ENCODE measurements at places on chromosomes 1 and 21.

GRCh38 chr1:186757851-186758250 lies 70.9 kb upstream of the PLA2G4A start:
- no peak for DNase-seq

- DNase-seq = no peak
These were observed 233.5 kb downstream of the PBX1 start for GRCh38 chr1:164792410-164793004.

- no peak for DNase-seq
These were observed 17.9 kb upstream of the KCNE2 start for GRCh38 chr21:34345892-34346291.

DNA sequence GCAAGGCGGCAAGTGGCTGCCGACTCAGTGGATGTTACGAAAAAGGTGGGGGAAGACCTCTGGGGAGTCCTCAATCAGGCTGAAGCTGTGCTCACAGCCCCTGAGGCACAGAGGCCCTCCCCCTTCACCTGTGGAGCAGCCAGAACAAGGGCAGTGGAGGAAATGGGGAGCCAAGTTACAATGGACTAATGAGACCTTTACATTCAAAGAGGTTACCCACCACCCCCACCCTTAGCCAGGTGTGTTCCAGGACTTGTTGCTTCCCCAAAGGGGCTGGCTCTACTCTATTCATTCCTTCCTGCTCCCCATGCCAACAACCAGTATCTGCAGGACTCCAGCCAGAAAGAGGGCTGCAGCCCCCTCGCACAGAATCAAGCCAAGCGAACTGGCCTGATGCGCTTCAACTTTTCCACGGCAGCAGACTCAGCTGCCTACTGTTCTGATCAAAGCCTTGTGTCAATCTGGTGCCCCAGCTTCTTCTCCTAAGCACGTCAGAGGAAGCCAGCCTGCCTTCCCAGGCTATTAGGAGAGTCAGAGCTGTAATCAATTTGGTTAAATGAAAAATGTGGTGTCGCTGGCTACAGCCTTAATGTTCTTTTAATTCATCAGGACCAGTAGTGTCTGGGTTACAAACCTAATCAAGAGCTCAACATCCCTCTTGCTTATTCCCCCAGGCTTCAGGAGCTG lies 1.8 kb upstream of the SYT2 start:
- DNase-seq = no peak

GRCh38 chr1:181898773-181899172 lies 162.7 kb downstream of the ZNF648 start:
- no peak for DNase-seq

DNA sequence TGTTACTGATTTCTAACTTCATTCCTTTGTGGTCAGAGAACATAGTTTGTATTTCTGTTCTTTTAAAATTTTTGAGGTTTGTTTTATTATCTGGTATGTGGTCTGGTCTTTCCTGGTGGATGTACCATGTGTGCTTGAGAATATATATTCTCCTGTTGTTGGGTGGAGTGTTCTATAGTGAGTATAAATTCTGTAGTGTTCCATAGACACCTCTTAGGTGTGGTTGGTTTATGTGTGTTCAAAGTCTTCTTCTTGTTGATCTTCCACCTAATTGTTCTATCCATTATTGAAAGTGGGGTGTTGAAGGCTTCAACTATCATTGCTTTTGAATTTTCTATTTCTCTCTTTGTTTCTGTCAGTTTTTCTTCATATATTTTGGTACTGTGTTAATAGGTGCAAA lies 20.1 kb downstream of the PPP2R5A start:
- DNase-seq = no peak

GRCh38 chr1:179145521-179145920 lies 63.7 kb downstream of the TOR3A start:
- DNase-seq = no peak

- DNase-seq = no peak
These were observed 10.4 kb downstream of the DNAJC6 start for GRCh38 chr1:65319754-65320153.

DNA sequence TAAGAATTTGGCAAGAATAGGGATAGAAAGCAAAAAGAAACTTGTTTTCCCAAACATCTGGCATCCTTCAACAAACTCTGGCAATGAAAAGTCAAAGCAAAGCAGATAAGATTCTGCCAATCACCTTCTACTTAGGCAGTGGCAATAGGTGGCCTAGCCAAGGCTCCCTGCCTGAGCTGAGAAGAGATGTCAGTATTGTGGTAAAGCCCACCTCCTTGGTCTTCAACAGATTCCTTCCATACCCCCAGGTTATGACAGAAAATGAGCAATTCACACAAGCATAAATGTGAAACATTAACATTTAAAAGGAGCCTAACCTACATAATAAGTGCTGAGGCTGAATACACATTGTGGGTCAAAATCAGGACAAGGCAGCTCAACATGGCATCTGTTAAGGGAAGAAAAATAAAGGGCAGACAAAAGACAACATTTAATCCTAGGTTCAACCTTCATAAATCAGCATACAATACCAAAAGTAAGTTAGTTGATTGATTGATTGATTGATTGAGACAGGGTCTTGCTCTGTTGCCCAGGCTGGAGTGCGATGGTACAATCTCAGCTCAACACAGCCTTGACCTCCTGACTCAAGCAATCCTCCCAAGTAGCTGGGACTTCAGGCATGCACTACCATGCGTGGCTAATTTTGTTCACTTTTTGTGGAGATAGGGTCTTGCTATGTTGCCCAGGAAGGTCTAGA lies 123.1 kb downstream of the AKT3 start:
- DNase-seq = no peak

GRCh38 chr1:37485902-37486679 lies 11.7 kb downstream of the ZC3H12A start:
- DNase-seq = no peak

DNA sequence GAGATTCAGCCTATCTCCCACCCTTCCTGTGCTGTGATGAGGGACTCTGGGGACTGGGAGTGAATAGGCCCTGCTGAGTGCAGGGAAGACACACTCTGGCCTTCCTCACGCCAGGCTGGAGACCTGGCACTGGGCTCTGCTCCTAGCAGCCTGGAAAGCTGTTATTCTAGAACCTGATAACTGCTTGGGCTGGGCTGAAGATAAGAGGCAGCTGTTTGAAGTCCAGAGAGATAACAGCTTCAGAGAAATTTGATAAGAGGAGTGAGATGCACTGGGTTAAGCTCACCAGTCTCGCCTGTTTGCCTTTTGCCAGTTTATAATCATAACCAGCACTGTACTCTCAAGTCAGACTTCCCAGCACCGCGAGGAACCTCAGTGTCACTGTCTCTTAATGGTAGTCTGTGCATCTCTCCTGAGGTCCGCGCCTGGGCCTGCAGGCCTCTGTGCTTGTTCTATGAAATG lies 46.6 kb upstream of the GPR37L1 start:
- DNase-seq = no peak

DNA sequence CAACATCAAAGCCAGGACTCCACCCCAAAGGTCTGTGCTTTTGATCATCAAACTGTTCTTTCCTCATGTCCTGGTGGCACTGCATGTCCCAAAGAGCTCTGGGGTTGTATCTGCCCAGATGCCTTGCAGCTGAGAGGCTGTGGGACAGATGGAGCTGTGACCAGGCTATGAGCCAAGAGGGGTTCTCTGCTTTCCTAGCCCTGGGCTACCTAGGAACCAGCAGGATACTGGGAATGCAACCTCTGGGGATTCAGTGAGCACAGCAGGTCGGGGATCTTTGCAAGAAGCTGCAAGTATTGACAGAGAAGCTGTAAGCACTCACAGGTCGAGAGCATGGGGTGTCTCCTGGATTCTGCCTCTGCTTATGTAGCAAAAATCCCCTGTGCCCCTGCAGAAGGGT lies 186.6 kb downstream of the GRIK3 start:
- DNase-seq = peak; percentile 97

DNA sequence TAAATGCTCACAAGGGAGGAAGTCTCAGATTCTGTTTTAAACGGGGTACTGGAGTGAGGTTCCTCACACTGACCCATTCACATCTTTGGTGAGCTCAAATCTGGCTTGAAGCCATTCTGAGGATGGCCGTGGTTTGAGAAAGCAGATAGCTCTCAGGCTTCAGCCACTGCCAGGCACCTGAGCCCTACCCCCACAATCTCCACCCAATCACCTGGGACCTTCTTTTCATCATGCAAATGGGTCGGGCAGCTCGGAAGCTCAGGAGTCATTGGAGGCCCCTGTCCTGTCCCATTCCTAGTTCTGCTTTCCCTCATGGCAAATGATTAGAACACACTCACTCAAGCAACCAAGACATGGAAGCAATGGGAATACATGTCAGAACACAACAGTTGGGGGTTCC lies 141.4 kb upstream of the ETS2 start:
- DNase-seq = no peak

- DNase-seq = no peak
These were observed 8.1 kb upstream of the ADCY10 start for GRCh38 chr1:167922023-167922422.

- no peak for DNase-seq
These were observed 1160.8 kb upstream of the B3GALT2 start for GRCh38 chr1:194347200-194347599.
